ENCODE measurements at places on chromosomes 1 and 21.
A peak's percentile ranks its signal among the peaks of the same experiment; 100 is the strongest.

DNA sequence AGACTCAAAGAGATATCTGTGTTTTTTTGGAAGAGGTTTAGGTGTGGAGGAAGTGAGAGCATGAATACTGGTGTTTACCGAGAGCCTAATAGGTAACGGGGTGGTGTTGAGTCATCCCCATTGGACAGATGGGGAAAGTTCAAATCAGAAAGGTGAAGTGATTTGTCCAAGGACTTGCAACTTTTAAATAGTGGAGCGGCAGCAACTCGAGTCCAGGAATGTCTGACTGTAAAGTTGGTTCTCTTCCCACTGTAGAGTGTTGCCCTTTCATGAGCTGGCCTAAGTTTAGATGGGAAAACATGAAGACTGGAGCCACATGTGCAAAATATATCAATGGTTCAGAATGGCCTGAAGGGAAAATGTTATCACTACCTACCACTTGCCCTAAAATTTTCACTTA lies 125.7 kb downstream of the LYPLAL1 start:
- no peak for DNase-seq

GRCh38 chr1:172826096-172826741 lies 167.3 kb downstream of the FASLG start:
- peak; percentile 3 for DNase-seq

DNA sequence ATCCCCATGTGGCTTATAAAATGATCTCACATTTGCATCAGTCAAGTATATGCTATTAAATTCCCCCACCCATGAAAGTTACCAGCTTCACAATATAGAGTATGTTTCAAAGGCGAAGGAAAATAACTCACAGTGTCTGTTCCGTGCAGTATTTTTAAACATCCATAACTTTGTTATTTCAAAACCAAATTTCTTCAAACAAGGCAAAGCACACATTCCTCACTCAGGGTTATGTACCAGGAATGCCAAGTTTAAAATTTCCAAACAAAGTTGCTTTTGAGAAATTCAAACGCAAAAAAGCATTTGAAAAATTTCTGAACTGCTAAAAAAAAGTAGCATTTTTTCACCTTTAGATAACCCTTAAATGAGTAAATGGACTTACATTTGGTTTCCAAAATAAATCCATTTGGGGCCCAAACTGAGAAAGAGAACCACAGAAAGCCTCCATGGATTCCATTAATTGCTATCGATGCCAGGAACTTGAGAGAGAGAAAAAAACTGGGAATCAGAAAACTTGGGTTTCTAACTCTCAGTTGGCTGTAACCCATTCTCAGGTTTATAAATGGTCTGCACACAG lies 149.5 kb downstream of the SLC30A10 start:
- DNase-seq, result no peak

DNA sequence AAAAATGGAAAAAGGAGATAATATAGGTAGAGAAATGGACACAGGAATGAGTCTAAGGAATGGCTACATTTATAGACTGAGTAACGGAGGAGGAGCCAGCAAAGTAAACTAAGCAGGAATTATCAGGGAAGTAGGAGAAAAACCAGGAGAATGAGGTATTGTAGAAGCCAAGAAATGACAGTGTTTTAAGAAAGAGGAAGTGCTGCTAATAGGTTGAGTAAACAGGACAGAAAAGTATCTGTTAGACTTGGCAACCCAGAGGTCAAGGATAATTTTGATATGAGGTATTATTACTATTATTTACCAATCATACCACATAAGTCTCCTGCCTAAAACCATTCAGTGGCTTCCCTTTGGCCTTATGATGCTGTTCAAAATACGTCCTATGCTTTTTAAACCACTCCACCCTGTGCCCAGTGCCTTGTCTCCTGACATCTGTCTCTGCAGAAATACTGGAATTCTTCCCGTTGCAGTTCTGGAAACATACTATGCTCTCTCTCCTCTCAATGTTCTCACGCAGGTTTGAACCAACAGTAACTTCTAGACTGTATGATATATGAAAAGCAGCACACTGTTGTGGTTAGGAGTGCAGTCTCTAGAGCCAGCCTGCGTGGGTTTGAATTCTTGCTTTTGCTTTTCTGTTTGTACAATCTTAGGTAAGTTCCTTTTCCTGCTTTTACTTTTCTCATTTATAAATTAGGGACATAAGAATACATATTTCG lies 24.6 kb upstream of the NEK7 start:
- DNase-seq, result no peak

DNA sequence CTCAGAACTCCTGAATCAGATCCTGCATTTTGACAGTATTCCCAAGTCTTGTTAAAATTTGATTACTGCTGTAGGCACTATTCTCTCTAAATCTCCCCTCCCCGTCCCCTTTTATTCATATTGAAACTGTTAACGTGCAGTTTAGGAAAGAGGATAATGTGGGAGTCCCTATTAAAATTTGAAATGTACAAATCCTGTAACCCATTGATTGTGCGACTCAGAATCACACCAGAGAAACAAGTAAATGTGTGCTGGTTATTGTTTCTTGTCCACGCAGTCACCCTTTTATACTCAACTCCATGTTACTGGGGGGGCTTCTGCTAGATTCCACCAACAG lies 584 bp upstream of the LTN1 start:
- DNase-seq, result no peak

DNA sequence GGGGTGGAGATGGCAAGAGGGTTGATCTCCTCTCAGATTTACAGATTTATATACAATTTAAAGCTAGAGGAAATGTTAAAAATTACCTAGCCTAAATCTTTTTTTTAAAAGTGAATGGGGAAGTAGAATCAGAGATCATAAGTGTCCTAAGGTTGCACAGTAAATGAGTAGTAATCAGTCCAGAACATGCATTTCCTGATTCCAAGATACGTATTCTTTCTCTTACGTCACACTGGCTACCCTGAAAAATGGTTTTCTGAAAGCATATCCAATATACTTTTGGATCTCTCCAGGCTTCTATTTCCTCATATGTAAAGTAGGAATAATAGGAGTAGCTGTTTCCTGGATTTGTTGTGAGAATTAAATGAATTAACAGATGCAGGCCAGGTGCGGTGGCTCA lies 11.7 kb downstream of the GADD45A start:
- no peak for DNase-seq

DNA sequence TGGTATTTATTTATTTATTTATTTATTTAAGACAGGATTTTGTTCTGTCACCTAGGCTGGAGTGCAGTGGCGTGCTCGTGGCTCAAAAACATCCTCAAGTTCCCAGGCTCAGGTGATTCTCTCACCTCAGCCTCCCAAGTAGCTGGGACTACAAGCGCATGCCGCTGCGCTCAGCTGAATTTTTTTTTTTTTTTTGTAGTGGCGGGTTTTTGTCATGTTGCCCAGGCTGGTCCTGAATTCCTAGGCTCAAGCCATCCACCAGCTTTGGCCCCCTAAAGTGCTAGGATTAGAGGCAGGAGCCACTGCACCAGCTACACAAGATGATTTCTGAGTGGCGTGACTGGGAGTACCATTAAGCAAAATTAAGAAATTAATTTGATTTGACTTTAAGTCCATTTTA lies 31.7 kb downstream of the CNST start:
- no peak for DNase-seq

- DNase-seq, result no peak
Measured at GRCh38 chr1:169896013-169896412, 2.3 kb upstream of the SCYL3 start.

DNA sequence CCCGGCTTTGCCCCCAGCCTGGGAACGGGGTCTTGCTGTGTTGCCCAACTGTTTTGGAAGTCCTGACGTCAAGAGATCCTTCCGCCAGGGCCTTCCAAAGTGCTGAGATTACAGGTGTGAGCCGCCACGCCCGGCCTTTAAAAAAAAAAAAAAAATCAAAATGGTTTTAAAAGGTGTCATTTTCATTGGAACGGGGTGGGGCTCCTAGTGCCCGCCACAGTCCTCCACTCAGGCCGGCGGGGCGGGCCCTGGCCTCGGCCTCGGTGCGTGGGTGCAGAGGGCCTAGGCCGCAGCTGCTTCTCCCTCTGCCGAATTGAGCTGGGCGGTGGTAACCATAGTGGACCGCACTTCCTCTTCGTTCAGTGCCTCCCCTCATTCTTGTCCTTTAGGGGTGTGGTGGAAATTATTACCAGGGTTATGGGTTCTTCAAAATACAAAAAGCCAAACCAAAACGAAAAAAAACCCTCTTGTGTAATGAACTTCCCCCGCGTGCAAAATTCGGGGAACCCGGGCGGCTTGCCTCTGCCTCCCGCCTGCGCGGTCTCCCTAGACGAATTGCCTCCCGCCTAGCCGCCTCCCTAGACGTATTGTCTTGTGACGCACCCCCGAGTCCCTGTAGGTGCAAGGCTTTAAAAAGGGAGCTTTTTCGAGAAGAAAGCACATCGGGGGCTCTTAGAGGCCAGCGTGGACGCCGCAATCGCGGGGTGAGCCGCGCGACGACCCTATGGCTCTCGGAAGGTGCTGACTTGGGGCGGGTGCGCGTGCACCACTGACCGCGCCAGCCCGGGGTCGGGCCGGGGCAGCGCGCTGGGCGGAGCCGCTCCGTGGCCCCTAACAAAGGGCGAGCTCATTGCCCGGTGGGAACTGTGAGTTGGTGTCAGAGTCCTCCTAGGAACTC lies 10.5 kb upstream of the SPEN start:
- no peak for DNase-seq
